ENCODE measurements at places on chromosomes 5 and 9. TPM values are rescaled to one million over a fixed set of nuclear protein-coding genes. Genes with fewer than 3 reads are reported as not detected.

The MYOT gene
- 0.36 TPM for polyA plus RNA-seq

The PCDHA1 gene
- polyA plus RNA-seq, result not detected

The GABRA1 gene
- not detected for polyA plus RNA-seq

The MSMP gene
- 3.6 TPM for polyA plus RNA-seq

The NUTM2F gene
- not detected for polyA plus RNA-seq

The IFNE gene
- not detected for polyA plus RNA-seq

The PHYHD1 gene
- polyA plus RNA-seq, result 0.34 TPM

The PRR16 gene
- polyA plus RNA-seq, result not detected

Measured in naive B cell (primary cell).